ENCODE measurements at places on chromosomes 2 and 18.

GRCh38 chr2:105777031-105777482 lies 32.3 kb downstream of the NCK2 start:
- no peak for DNase-seq

- no peak for DNase-seq
Measured at GRCh38 chr2:30934066-30934465, 126.8 kb upstream of the CAPN13 start.

DNA sequence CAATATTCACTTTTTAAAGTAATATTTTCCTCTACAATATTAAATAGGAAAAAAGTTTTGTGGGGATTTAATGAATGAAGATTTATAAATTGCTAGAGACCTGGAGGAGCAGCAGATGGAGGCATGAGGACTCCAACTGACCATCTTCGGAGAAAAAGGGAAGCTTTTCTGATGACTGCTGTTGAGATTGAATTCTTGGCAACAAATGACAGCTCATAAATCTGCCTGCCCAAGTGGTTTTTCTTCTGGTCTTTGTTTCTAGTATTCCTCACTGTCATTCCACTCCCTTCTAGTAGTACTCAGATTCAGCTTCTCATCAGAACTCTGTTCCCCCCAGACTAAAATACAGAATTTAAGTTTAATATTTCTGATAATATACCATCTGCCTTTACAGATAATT lies 157.0 kb downstream of the EML6 start:
- DNase-seq = no peak

DNA sequence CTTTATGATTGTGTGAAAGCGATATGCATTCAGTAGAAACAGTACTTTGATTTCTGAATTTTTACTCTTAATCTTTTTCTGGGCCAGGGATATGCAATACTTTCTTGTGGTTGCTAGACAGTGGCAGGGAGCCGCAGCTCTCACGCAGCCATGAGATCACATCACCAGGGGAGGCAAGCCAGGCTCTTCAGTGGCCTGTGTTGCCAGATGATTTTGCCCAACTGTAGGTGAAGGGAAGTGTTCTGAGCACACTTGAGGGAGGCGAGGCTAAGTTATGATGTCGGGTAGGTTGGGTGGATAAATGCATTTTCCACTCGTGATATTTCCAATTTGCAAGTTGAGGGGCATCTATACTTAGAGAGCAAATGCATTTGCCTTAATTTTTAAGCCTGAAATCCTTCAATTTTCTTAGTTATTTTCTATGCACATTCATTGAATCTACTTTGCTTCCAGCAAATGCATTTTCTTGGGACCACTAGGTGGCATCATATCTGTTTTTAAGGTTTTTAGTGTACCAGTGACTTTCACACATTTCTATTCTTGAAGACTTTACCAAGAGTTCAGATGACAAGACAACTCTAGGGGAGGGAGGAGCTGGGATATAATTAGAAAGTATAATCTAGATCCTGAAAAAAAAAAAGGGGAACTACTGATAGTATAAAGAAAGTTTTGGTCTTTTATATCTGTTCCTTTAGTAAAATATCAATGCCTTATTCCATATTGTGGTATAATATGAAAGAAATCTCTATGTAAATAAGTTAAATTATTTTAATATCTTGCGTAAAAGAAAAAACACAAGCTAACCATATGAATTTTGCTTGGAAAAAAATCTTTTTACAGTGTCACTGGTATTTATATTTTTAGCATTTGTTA lies 643.3 kb downstream of the SOCS6 start:
- no peak for DNase-seq

DNA sequence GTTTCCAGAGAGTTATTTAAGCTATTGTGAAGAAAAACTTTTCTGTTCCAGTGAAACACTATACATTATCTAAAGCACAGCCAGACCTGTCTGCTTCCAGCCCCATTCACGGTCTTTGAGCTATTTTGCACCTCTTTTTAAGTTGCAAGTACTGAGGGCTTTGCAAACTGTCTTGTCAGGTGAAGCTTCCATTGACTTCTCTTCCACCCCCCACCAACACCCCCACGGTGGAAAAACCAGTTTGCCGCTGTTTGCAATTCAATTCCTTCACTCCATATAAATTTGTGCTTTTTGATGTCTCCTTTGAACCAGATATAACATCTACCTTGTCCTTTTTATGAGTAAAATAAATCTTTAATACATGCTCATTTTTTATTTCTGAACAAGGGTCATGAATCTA lies 15.7 kb downstream of the B3GNT7 start:
- no peak for DNase-seq

GRCh38 chr18:8188184-8188583 lies 421.1 kb upstream of the RAB12 start:
- DNase-seq = no peak

- no peak for DNase-seq
Measured at GRCh38 chr18:27142891-27143290, 42.2 kb downstream of the CHST9 start.

GRCh38 chr2:119688616-119689015 lies 9.6 kb downstream of the TMEM177 start:
- DNase-seq = no peak

DNA sequence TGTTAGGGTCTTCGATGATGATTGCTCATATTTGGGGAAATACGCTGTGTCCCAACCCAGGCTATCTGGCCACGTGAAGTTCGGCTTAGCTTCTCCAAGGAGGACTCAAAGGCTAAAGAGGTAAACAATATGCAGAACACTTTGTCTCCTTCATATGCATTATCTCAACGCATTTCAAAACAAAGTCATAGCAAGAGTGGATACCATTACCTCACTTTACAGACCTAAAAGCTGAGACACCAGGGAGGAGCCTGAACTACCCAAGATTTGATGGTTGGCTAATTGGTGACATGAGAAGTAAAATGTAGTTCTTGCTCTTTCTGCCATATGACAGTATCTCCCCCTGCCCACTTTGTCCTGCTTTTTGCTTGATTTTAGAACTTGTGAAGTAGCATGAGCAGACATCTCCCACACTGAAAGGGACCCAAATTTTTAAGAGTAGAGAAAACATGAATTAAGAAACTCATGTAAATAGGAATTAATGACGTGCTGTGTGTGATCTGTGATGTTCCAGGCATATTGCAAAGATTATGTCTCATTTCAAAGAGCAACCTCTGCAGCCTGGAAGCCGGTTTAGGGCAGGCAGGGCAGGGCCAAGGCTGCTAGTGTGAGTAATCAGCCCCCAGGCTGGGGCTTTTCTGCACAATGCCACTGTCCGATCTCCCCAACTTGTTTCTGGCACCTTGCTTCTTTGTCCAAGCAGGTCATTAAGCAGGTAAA lies 144.5 kb downstream of the BCL11A start:
- no peak for DNase-seq

DNA sequence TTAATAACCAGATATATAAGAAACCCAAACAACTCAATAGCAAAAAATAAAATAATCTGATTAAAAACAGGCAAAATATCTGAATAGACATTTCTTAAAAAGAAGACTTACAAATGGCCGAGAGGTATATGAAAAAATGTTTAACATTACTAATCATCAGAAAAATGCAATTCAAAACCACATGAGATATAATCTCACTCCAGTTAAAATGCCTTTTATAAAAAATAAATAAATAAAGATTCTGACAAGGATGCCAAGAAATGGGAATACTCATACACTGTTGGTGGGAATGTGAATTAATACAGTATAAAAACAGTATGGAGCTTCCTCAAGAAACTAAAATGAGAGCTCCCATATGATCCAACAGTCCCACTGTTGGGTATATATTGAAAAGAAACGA lies 33.9 kb upstream of the BMP10 start:
- DNase-seq = no peak

DNA sequence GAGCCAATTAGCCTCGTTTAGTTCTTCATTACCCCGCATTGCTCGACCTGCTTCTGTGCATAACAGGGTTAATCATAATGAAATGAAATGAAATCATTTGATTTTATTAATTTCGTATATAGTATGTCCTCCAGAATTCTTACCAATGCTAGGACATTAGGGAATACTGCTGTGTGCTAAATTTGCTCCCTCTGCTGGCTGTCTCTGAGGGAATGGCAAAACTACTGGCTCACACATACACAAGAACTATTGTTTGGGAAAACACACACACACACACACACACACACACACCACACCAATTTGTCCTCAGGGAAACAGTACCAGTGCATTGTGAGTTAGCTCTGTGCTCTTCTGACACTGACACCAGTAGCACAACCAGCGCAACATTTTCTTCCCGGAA lies 273.3 kb upstream of the TCF4 start:
- DNase-seq = no peak

GRCh38 chr2:180604077-180604476 lies 376.3 kb upstream of the UBE2E3 start:
- DNase-seq = no peak

DNA sequence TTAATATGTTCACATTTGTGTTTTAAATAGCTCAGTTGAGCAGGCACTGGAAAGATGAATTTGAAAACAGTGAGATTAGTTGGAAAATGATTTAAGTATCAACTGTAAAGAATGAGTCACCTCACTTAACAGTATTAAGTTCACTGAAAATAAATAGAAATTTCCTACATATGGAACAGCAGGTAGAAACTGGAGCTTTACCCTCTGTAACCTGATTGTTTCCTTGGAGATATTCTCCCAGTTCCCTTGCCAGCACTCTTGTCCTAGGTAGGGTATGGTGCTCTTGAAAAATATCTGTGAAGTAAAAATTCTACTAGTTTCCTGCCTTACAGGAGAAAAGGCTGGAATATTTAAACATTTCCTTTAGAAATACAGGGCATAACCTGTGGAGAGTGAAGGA lies 81.3 kb upstream of the DLGAP1 start:
- DNase-seq = no peak

- no peak for DNase-seq
Measured at GRCh38 chr18:37565977-37566478, 430 bp upstream of the CELF4 start.

- DNase-seq = no peak
Measured at GRCh38 chr2:239464166-239465016, 63.6 kb upstream of the HDAC4 start.

DNA sequence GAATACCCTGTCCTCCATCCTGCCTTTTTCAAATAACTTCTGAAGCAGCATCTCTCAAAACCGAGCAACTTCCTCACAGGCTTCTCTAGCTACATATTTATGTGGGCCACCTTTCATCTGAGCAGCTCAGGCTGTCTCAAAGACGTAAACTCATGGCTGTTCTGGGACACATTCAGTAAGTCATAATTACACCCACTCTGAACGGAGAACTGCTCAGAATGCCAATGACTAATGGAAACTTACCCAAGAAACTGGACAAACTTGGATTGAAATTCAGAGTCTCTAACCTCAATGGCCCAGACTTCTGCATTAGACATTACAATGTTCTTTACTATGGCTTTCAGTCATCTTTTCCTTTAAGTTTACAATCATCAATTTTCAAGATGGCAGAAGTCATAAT lies 145.2 kb downstream of the RAD51AP2 start:
- no peak for DNase-seq

DNA sequence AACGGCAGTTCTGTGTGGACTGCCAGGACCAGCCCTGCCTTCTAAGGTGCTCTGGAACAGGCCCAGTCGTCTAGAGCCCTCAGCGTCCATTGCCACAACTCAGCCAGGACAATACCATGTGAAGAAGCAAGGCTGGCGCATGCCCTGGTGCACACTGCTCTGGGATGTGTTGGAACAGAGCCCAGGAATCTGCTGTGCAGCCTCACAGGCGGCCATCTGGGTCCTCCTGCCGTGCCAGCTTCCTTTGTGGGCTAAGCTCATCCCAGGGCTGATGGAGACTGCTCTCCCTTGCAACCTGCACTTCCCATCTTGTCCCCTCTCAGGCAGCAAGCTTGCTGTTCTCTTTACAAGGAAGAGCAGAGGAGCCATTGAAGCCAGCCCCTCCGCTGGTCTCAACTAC lies 246.4 kb upstream of the PXDN start:
- DNase-seq = no peak

GRCh38 chr18:49015886-49016647 lies 65.3 kb upstream of the SMAD7 start:
- DNase-seq = no peak

GRCh38 chr2:166568409-166568808 lies 74.4 kb upstream of the SCN7A start:
- DNase-seq = no peak

GRCh38 chr2:13581471-13581870 lies 864.7 kb downstream of the TRIB2 start:
- DNase-seq = no peak

DNA sequence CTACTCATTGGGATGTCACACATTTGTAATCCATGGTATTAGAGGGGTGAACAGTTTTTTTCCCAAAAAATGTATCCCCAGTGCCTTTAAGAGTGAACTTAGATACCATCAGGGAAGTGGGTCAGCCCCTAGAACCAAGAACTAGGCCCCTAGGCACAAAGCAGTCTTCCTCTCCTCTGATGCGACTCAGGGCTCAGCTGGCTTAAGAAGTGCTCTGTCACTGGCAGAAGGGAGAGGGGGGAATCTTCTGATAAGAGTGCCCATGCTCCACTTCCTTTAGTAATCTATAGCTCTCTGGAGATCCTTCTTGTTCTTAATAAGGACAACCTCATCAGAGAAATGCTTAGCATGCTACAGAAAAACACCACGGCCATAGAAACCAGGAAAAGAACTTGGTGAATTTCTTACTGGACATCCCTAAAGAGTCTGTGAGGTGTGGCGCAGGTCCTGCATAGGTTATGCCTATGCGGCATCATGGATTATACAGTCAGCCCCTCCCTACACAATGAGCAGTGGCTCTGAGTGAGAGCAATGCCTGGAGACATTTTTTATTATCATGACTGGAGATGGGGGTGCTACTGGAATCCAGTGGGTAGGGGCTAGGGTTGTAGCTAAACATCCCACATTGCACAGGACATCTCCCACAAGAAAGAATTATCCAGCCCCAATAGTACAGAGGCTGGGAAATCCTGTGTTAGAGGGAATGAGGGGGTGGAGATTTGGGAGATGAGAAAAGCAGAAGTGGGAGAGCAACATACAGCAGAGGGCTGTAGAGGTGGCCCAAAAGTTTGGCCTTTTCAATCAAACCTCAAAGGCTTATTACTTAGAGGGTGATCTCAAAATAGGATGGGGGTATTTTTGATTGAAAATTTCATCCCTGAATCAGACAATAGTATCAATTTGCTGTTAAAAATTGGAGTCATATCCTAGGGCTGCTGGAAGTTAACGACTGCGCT lies 21.7 kb upstream of the ZNF385B start:
- DNase-seq = no peak

DNA sequence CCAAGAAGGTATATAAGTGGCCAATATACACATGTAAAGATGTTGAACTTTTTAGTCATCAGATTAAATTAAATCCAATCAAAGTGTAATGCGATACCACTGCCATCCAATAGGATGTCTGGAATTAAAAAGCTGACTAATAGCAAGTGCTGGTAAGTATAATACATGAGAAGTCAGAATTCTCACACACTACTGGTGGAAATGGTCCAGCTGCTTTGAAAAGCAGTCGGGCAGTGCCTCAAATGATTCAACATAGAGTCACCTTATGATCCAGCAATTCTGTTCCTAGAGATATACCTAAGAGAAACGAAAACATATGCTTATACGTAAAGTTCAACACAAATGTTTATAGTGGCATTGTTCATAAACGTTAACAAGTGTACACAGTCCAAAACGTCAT lies 124.1 kb upstream of the MYT1L start:
- DNase-seq = no peak
